ENCODE measurements at places on chromosomes 11 and 22. TPM values are rescaled to one million over a fixed set of nuclear protein-coding genes. Genes with fewer than 3 reads are reported as not detected.

The TMEM41B gene
- total RNA-seq: 49.0 TPM

The TRIM49 gene
- total RNA-seq: 0.08 TPM

The RHOD gene
- total RNA-seq: not detected

The ZNF214 gene
- 1.3 TPM for total RNA-seq

The TRIM48 gene
- not detected for total RNA-seq

The NCAPD3 gene
- total RNA-seq: 65.4 TPM

The TSKU gene
- total RNA-seq: 20.6 TPM

The HPX gene
- total RNA-seq: 0.45 TPM

The LDLRAD3 gene
- total RNA-seq: 10.3 TPM

The KRTAP5-9 gene
- not detected for total RNA-seq

The ASRGL1 gene
- total RNA-seq: 22.9 TPM

The CECR2 gene
- total RNA-seq: 1.0 TPM

The OOSP4A gene
- not detected for total RNA-seq

The SLC25A22 gene
- 39.5 TPM for total RNA-seq

The P2RX3 gene
- total RNA-seq: not detected

The PDE2A gene
- total RNA-seq: 1.5 TPM

The NXPE1 gene
- not detected for total RNA-seq

The EIF3L gene
- 461 TPM for total RNA-seq

The RASGRP2 gene
- not detected for total RNA-seq

Measured in A375 (cell line).